ENCODE measurements at places on chromosomes 5 and 9.

DNA sequence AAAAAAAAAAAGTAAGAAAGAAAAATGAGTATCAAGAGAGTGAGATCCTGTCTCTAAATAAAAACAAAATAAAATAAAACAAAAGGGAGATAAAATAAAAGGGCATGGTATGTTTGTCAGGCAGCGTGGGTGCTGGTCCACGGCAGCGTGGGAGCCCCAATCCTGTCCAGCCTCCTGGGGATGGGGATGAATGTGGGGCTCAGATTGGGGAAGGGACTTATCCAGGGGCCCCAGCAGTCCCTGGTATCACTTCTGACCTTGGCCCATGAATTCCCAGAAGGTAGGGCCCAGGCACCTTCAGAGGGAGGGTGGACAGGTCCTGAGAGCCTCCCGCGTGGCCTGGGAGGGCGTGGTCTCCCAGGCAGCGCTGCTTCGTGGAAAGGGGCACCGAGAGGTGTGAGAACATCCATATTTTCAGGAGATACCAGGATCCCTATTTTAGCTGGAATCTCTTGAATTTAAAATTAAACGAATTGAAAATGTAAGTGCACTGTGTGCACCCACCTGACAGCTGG, 71.2 kb downstream of the ZNF354C start:
- no peak for DNase-seq

DNA sequence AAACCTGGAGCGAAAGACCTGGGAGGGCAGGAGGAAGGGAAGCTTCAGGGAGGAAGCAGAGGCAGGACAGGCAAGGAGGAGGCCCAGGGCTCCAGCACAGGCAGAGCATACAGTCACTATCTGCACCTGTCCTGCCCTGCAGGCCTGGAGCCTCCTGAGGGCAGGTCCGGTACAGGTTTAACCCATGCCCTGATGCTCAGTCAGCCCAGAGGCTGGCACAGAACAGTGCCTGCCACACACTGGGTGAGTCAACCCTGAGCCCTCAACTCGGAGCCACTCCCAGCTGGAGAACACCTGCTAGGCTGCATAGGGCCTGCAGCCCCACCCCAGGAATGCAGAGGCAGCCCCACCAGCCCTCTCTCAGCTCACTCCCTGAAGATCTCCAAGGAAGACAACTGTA, 161.5 kb upstream of the PHYKPL start:
- DNase-seq: no peak

DNA sequence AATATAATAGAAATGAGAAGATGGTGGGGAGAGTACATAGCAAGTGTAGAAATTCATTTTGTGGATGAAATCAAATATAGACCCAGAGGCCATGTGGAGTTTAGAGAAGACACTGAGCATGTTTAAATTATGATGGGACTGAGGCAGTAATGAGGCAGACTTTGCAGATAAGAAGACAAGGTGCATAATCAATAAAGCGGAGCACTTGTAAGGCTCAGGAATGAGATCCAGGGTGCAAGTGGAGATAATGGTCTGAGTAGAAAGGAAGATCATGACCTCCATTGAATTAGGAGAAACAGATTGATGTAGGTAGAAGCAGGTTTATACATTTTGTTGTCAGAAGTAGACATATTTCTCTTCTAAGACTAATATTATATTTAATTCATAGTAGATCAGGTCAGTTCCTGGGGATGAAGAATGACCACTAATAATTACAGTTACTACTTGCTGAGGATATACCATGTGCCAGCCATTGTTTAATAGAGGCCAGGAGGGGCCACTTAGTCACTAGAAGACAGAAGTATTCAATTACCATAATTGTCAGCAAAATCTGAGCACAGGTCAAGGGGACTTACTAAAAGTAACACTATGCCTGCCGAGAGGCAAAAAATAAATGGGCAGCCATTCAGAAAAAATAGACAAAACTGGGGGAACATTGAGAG, 479.8 kb downstream of the DNAH5 start:
- DNase-seq: no peak

DNA sequence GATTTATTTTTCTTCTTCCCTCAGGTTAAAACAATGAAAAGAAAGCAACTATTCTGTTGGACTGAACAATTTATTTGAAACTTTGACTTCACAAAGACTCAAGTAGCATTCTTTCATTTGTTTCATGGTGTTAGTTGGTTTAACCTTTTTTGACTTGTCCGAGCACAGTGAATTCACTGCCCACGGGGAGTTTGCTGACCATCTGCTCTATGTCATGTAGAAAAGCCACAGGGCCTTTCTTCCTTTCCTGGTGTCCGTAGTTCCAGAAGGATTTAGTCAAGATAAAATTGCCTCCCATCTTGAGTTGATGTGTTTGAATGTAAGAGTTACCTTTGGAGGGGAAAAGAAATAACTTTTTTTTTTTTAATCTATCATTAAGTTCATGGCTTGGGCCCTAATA, 55.1 kb upstream of the ZNF608 start:
- DNase-seq: no peak

DNA sequence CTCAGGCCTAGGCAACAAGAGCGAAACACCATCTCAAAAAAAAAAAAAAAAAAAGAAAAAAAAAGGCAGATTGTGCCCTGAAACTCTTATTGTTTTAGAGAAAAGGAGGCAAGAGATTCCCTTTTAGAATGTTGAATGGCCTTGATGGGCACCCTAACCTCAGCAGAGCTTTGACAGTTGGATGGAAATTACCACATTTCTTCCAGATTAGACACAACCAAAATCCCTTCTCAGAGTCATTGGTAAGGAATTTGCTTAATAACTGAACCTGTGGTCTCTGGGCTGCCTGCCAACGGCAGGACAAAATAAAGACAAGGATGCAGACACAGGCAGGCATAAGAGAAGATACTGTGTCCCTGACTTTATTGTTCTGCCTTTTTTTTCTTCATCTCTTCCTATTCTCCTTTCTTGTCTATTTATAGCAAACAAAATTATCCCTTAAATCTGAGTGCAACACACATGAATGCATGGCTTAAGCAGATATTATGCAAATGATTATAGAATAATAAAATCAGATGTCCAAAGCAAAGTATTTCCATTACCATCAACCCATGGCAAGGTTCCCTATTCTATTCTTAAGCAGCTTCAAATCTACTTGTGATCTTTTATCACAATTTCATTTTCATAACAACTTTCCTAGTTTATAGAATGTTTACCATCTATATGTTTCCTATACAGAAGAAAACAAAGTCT, 37.3 kb upstream of the TRIO start:
- peak; percentile 92 for DNase-seq

DNA sequence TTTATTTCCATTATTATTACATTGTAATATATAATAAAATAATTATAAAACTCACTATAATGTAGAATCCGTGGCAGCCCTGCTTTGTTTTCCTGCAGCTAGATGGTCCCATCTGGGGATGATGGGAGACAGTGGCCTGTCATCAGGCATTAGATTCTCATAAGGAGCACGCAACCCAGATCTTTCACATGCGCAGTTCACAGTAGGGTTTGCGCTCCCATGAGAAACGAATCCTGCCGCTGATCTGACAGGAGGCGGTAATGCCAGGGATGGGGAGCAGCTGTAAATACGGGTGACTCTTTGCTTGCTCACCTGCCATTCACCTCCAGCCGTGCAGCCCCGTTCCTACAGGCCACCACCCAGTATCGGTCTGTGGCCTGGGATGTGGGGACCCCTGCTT, 1879.3 kb upstream of the WWC1 start:
- no peak for DNase-seq

DNA sequence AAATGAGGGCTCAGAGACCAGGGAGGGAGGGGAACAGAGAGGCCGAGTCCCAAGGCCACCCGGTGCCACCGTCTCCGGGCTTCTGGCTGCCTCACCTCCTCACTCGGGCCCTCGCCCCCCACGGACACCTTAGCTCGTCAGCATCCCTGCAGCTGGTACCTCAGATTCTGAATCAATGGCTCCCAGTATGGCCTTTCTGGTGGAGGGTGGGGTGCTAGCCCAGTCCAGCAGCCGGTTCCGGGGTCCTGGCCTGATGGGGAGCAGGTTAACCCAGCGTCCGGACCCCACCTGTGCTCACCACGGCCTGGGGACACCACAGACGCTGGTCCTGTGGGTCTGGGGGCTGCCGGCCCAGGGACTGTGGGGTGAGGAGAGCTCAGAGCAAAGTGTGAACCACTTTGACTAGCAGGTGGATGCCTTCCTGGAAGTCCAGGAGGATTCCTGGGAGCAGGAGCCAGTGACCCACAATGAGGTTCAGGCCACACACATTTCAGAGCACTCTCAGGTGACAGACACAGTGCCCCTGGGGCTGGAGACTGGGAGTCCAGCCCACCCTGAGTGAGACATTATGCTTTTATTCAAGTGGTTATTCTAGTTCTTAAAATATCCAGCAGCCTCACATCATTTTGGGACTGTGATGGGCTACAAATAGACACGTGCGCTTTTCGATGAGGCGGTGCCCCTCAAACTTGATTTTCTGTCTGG, 53.3 kb downstream of the AHRR start:
- no peak for DNase-seq

- no peak for DNase-seq
Measured at GRCh38 chr9:14906000-14906399, 4.2 kb downstream of the FREM1 start.

DNA sequence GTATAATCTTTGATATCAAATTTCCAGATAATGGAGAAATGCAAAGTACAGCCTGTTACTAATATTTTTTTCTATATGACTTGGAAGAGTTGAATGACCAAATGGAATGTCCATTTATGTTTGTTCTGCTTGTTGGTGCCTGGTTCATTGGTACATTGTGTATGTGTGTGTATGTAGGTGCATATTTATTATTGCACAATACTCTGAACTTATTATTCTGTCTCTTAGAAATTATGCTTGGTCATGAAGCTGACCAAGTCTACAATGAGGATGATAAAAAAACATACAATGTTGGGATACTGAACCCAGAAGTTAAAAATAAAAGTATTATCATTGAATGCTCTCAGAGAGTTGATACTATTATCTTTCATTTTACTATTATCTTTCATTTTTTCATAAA, 706.3 kb downstream of the KCTD16 start:
- DNase-seq: no peak

DNA sequence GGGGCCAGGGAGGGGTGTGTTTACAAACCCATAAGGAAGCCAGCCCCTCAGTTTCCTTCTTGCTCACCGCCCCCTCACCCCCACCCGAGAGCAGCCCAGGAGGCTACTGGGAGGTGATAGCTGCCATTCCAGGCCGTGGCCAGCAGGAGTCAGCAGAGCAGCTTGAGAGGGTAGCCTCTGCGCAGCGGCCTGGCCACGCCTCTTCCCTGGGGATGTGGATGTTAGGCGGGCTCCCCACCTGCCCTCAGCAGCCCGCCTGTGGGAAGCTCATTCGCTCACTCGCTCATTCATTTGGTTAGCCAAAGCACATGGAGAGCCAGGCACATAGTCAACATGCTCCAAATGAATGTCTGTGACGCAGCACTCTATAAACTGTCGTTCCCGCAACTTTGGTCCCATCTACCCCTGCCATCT, 6.1 kb upstream of the DPM2 start:
- DNase-seq: peak; percentile 63

DNA sequence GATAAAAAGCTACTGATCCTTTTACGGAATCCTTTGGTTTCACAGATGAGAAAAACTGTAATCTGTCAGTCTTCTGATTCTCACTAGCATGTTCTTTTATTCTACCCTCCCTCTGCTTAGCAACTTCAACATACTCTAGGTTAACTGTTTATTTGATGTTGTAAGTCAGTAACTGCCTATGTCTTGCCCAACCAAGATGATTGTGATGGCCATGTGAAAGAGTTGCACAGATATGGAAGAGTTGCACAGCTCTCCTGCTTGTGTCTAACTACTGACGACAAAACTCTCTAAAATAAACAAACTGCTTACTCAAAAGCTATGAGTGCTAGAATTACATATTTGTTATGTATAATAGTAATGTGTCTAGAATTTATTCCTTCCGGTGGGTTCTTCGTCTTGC, 227.3 kb upstream of the DAB2 start:
- DNase-seq: no peak
